ENCODE measurements at places on chromosomes 6 and 20.

DNA sequence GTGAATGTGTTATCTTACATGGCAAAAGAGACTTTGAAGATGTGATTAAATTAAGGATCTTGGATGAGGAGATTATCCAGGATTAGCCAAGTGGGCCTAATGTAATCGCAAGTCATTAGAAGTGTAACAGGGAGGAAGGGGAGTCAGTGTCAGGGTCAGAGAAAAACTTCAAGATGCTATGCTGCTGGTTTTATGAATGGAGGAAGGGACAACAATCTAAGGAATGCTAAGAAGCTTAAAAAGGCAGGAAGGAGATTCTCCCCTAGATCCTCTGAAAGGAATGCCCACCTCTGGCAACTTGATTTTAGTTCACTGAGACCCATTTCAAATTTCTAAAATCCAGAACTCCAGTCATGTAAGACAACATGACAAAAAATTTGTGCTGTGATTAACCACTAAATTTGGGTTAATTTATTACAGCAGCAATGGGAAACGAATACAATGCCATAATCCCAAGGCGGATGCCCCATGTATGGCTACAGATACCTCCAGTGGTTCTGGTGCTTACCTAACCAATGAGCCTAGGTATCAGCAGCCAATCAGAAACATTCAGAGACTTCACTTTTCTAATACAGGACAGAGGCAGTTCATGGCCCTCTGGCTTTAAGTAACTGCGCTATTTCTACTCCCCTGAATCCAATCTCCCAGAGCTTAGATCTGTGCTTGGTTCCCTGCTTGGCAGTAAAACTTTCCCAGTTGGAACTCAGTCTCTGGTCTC, 3.6 kb upstream of the TAAR8 start:
- DNase-seq = no peak

DNA sequence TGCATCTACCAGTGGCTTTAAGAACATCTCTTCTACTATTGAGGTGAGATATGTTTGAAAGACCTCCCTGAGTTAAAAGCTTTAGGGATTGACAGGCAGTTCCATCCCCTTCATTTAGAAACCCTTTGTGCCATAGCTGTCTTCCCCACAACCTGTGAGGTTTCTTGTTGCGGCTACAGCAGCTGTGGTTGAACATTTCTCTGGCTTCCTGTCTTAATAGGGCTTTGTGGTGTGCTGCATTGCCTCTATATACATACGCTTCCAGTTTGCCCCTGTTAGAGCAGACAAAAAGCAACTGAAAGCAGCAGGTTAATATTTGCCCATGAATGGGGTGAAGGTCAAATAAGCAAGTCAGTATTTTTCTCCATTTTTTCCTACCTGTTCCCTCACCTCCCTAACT, 210.2 kb downstream of the TMEM200A start:
- DNase-seq = peak; percentile 48

- DNase-seq = no peak
Observed at GRCh38 chr6:41159415-41160082, 3.4 kb downstream of the TREM2 start.

DNA sequence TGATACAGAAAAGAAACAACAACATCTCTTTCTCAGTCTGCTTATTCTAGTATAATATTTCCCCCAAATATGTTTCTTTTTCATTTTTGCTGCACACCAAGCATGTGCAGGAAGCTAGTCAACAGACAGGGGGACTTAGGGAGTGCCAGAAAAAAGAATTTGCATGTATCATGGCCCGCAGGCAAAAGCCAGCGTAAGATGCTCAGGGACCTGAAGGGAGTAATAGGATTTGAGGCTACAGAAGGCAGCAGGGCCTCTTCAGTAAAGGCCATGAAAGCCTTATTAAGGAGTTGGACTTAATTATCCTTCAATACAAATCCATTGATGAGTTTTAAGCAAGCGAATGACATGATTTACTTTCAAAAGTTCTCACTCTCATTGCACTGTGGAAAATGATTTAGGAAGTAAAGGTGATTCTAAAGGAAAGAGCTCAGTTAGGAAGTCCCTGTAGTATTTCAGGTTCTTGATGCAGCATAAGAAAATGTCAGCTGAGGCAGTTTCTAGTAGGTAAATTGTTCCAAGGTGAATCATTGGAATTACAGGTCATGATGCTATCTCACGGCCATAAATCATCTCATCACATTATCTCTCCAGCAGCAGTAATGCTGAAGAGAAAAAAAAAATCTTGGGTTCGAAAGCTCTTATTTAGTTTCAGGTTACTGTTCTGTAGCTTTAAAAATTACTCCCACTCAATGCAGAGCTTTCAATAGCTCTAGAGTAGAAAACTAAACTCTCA, 94.8 kb downstream of the PTCHD4 start:
- DNase-seq = no peak

DNA sequence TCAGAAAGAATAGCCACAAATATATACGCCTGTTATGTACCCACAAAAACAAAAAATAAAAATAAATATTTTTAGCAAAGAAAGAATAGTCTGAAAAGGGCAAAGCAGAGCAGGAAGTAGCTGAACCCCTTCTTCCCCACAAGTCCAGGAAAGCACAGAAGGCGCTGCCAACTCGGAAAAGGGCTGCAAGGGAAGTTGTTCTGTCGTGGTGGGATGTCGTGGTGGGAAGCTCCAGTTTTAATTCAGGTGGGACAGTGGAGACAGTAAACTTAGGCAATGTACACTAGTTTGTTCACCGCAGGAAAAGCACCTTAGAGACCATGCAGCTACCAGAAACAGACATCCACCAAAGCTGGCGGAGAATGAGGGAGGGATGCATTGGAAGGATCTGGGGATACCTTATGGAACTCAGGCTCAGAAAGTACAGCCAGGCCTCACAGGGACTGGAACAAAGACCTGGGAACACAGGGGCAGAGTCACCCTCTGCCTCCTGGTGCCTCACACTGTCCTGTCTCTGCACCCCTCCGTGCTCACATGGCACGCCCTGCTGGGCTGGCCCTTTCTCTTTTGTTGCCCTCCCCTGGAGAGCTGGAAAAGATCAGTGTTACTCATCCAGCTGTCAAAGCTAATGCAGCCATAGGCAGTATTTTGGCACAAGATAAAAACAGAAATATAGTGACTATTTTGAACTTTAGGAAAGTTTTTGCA, 3.3 kb upstream of the APMAP start:
- DNase-seq = no peak

DNA sequence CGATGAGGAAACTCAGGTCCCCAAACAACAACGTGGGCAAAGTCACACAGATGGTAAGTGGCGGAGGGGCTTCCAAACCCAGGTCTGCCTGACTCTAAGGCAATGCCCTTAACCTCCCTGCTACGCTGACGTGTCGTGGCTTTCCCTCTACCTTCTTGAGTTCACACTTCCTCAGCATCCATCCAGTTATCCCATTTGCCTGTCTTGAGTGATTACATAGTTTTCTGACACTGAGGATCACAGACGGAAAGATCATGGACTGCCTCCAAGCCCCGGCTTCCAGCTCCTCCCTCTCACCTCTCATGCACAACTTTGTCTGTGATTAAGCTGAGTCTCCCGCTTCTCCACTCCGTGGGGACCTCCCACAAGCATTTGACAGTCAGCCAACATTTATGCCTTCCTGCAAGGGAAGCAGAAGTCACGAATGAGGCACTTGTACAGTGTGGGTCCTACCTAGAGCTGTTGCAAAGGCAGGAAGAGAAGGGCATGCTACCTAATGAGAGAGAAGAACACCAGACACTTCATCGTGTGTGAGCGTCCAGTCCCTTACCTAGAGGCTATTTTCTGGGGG, 33.8 kb downstream of the TBC1D7 start:
- no peak for DNase-seq

GRCh38 chr20:39338469-39339376, 376.6 kb downstream of the DHX35 start:
- peak; percentile 28 for DNase-seq

GRCh38 chr20:59729506-59729905, 125.2 kb downstream of the PHACTR3 start:
- no peak for DNase-seq

DNA sequence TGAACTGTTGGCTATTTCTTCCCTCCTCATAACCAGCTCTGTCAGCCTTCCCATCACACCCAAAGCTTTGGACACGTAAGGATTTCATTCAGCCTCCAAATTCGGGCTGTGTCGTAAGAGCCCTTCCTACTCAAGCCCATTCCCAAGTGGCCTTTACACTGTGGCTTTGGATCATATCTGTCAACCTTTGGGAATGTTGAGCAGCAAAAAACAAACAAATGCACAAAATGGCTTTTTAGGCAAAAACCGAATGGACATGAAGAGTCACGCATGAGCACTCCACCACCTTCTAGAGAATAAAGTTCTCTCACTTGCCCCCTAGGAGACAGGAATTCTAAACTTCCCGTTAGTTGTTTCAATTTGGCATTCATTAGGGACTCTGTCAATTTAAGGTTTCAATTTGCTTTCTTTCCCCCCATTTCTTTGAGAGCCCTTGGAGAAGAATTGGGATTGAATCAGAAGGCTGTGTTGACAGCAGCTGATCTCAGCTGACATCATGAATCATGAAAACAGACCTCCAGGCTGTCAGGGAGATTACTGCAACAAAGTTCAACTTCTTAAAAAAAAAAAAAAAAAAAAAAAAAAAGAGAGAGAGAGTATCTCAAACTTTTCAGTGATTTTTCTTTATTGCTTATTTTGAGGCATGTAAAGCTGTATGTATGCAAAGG, 110.3 kb downstream of the BCAS1 start:
- no peak for DNase-seq
